Fibroblast of lung (primary cell): ENCODE measurements at places on chromosomes 5 and 9.

DNA sequence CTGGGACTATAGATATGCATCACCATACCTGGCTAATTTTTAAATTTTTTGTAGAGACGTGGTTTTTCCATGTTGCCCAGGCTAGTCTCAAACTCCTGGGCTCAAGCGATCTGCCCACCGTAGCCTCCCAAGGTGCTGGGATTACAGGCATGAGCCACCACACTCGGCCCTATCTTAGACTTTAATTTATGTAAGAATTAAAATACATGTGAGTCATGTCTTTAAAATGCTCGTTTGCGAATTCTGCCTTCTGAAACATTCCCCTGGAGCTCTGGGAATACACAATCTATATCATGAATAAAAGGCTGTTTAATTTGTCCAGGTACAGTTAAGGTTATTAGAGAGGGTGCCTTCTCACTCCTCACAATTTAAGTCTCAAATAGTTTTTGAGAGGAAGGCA is 32.8 kb downstream of the RHOBTB3 start:
- no peak for DNase-seq

- DNase-seq, result no peak
Observed at GRCh38 chr5:16937503-16938161, 1.5 kb upstream of the MYO10 start.

DNA sequence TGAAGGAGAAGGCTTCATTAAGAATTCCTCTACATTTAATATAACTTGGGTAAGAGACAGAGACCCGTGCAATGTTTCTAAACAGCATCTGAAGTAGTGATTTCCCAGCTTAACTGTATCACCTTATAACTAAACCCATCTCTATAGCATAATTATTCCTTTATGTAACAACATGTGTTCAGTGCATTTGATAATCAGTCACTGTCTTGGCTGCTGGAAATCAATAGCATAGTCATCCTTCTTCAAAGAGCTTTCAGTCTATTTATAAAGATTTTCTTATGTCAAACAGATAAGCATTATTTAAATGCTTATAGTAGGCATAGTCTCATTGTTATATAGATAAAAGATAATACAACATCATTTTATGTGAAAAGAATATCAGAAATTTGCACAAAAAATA is 80.1 kb upstream of the TYRP1 start:
- no peak for DNase-seq

DNA sequence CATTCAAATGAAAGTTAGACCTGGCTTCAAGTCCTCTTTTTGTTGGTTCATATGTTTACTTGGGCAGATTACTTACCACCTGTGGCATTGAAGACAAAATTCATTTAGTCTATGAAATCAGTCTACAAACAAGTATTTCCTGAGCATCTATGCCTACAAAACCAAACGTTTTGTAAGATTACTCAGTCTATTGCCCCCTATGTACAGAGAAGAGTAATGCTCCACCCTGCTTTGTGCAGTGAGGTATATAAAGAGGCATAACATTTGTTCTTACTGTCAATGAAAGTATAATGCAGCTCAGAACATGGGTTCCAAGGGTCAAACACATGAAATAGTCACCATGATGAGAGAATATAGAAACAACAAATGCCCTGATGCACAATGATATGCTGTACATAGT is 580.7 kb downstream of the KIF4B start:
- no peak for DNase-seq

- no peak for DNase-seq
Observed at GRCh38 chr9:3963643-3964369, 336.1 kb downstream of the GLIS3 start.

GRCh38 chr5:167694325-167695147 is 596.9 kb upstream of the WWC1 start:
- no peak for DNase-seq

DNA sequence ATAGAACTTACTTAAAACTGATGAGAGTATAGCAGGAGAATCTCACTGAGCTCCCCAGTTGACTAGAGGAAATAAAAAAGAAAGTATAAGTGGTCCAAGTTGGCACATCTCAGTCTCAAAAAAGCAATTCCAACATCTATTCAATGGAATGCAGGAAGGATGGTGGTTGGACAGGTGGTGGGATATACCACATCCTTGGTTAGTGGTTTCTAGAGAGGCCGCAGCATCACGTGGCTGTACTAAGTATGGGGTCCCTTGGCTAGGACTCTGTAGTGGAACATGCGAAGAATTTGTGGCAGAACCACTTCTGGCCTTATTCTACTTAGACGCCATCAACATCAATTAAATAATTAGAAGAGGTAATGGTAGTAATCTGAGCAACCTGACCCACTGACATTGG is 232.4 kb downstream of the SAXO1 start:
- DNase-seq, result peak; percentile 46

DNA sequence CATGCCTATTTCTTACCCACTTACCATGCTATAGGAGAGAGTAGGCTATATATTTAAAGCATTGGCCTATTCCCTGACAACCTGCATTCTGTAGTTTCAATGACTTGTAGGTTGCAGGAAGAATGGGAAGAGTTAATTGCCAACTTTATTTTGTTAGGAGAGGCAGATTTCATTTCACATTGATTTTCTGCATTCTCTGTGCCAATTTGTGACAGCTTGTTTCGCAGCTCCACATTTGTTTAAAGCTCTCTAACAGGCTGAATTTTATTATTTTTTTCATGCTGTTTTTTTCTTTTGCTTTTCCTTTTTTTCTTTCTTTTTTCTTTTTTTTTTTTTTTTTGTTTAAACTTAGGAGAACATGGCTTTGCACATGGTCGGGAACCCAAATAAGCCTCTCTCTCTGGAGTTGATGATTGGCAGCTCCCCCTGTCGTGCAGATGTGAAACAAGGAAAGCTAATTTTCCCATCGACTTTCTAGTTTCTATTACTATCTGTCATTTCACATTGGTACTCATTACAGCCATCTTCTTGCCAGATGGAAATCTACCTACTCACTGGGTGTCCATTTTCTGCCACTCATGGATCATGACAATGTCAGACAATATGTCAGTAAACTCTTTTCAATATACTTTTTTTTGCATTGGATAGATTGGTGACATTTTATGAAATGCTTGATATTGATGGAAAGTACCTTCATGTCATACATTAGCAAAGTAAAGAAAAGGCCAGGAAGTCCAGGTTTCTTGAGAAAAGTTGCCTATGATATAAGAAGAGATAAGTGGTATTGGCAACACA is 223.2 kb downstream of the KCTD16 start:
- no peak for DNase-seq

- DNase-seq, result no peak
Observed at GRCh38 chr9:135490166-135490870, 10.2 kb upstream of the MRPS2 start.

DNA sequence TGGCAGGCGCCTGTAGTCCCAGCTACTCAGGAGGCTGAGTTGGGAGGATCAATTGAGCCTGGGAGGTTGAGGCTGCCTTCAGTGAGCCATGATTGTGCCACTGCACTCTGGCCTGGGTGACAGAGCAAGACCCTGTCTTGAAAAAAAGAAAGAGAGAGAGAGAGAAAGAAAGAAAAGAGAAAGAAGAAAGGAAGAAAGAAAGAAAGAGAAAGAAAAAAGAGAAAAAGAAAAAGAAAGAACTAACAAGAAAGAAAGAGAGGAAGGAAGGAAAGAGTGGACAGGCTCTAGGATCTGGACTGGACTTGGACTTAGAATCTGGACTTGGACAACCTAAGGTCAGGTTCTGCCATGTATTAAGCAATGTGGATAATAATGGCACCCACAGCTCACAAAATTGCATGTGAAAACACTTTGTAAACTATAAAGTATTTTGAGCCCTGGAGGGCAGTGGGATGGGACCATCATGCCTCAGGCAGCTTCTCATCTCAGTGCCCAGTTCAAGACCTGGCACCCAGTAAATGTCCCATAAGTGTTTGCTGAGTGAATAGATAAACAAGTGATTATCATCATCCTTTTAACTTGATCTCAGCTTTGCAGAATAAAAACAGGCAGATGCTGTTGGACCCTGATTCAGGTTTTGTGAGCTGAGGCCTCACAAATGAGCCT is 12.8 kb upstream of the PHF19 start:
- no peak for DNase-seq

DNA sequence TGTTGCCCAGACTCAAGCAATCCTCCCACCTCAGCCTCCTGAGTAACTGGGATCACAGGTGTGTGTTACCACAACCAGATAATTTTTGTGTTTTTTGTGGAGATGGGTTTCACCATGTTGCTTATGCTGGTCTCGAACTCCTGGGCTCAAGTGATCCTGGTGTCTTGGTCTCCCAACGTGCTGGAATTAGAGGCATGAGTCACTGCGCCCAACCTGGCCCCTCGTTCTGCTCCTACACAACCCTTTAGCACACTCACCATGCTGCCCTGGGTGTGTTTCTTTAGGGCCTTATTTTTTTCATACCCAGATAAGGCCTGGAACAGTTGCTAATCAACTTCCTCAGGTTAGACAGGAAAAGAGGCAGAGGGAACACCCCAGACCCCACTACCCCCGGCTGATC is 2.6 kb downstream of the PDZD2 start:
- DNase-seq, result no peak

DNA sequence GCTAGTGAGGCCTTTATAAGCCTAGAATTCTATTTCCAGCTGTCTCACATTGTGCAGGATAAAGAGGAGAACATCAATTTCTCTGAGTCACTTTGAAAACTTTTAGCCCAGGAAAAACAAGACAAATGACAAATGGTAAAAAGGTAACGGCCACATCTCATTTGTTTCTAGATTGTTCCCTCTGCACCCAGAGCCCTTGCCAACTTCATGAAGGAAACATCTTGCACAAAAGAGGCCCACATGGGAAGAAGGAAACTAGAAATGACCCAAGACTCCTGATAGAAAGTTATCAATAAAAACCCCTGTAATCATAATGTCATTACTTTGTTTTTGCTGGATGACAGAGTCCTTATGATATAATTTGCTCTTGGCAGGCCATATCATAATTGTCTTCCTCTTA is 5.3 kb downstream of the DPYSL3 start:
- no peak for DNase-seq

DNA sequence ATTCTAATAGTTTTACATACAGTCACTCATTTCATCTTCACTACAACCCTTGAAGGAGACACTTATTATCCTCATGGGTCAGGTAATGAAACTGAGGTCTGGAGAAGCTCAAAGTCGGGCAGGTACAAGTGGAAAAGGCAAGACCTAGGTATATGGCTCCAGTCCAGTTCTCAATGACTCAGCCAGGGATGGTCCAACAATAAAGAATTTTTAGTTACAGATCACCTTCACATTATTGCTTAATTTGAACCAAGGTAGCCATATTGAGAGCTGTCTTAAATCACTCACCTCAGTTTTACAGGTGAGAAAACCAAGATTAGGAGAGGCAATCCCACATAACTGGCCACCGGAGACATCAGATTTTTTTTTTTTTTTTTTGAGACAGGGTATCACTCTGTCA is 55.4 kb downstream of the PTPN3 start:
- DNase-seq, result no peak

DNA sequence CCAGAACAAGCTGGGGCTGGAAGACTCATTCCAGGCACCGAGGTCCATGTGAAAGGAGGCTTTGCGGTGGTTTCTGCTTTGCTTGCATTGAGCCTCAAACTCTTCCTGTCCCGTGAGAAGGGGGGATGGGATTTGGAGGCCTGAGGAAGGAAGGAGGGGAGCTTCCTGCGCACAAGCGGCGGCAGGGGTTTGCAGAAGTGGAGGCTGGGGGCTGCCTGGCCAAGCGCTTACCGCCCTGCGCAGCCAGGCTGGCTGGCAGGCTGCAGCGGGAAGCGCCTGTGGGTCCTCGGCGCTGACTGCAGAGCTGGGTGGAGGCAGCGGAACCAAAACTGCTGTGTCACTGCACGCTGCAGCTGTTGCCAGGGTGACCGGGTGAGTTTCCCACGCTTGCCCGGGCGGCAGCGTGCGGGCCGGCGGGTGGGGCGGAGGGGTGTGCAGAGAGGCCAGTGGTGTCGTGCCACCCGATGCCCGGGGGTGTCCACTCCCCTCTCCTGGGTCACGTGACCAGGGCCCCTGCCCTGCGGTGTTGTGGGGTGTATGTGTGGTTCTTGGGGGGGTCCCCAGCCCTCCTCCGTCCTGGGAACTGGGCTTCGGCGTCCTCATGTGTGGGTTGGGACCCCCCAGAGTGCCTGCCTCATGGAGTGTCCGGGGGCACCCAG is 81.0 kb downstream of the RXRA start:
- DNase-seq, result peak; percentile 88
